ENCODE measurements at places on chromosomes 1 and 21.

DNA sequence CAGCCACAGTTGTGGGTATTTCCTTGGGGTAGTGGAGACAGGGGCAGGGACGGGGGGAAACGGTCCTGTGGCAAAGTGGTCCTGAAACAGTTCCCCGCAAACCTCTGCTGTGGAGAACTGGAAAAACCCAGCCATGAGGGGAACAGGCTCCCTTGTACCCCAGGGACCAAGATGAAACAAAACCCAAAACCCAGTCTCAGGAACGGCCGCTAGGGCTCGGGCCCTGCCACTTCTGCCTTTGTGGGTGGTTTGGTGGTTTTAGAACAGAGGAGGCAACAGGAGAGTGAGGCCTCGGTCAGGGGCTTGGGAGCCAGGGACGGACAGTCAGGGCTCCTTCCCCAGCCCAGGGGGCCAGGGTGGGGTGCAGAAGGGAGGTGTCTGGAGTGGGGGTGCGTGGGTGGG, 24.8 kb upstream of the EDN2 start:
- DNase-seq: no peak

- DNase-seq: no peak
Measured at GRCh38 chr1:71157715-71158114, 76.9 kb upstream of the ZRANB2 start.

GRCh38 chr1:164637461-164638375, 78.7 kb downstream of the PBX1 start:
- no peak for DNase-seq

DNA sequence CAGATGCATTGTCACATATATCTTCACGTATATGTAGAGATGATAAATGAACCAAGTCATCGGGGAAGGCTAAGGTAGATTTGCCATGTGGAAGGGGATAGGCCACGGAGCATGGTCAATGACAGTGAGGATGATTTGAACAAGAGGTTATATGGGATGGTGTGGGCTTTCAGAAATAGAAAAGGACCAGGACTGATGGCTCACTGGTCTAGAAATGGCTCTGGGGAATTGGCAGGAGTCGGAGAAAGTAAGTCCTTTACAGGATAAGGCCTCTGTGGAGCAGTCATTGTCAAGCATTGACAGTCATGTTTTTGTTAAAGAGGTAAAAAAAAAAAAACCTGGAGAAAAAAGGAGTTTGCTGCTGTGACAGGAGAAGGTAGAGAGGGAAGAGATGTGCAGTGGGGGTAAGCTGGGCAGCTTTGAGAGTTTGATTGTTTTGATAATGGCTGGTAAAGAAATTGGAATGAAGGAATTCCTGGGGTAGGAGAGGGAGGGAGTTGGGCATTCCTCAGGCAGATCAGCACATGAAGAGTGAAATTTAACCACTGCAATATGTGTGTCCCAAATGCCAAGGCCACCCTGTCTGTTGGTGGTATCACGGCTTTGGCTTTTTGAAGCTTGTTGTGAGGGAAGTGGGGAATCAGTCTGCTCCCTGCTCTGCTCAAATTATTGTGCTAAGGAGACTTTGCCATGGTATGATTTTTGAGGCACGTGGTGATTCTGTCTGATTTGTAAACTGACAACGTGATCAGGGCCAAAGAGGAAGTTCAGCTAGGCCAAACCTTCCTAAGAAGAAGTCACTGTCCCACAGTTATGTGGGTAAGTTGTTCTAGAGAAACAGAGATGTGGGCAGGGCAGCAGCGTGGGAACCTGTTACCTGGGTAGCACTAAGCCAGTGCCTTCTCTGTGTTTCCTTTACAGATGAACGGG, 26.0 kb downstream of the MACF1 start:
- no peak for DNase-seq

GRCh38 chr1:232728507-232729263, 76.5 kb upstream of the MAP10 start:
- DNase-seq: no peak

DNA sequence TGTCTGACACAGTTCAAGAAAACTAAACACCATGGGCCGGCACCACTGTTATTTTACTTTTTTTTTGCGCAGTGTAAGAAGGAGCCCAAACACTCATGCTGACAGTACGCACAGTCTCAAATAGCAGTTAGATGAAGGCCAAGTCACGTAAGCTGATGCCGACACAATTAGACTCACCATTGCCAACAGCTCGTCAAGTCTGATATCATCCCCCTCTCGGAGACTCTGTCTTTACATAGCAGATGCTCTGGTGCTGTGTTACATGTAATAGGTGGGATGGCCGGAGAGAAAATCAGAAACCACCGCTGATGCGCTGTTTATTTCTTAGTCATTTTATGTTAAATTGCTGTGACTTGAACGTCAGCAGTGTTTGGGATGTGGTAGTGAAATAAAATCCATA, 49.3 kb downstream of the TGFB2 start:
- DNase-seq: no peak

- DNase-seq: no peak
Measured at GRCh38 chr1:228457017-228457395, 30.2 kb upstream of the RNF187 start.

GRCh38 chr21:41736423-41736822, 30.4 kb downstream of the RIPK4 start:
- DNase-seq: no peak

- no peak for DNase-seq
Measured at GRCh38 chr1:220789532-220790147, 2.9 kb downstream of the MTARC1 start.

Measured in testis (tissue), 5 donors.